ENCODE measurements at places on chromosomes 1 and 21.

GRCh38 chr21:43917515-43918384 lies 52.7 kb downstream of the AGPAT3 start:
- peak; percentile 11 for DNase-seq

DNA sequence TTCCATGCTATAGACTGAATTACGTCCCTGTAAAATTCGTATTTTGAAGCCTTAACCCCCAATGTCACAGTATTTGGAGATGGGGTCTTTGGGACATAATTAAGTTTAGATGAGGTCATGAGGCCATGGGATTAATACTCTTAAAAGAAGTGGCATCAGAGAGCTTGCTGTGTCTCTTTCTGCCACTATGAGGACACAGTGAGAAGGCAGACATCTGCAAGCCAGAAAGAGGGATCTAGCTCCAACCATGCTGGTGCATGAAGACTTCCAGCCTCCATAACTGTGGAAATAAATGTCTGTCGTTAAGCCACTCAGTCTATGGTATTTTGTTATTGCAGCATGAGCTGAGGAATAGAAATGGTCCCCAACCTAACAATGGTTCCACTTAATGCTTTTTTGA lies 99.0 kb downstream of the LTN1 start:
- DNase-seq = no peak

DNA sequence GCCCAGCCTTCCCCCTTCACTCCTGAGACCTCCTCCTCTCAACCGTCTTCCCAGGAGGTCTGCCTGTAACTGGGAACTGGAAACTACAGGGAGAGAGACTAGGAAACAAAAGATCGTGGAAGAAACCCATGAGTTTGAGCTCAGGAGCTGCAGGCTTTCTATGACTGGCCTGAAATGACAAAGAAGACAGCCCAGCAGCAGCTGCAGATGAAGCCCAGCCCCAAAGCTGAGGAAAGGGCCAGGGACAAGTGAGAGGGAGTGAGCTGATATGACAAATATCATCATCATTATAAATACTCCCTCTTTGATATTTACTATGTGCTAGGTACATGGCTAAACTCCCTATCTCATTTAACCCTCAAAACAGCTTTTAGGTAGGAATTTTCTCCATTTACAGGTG lies 142.6 kb upstream of the CTTNBP2NL start:
- DNase-seq = no peak

GRCh38 chr1:23745515-23745914 lies 2.2 kb downstream of the ELOA start:
- no peak for DNase-seq

DNA sequence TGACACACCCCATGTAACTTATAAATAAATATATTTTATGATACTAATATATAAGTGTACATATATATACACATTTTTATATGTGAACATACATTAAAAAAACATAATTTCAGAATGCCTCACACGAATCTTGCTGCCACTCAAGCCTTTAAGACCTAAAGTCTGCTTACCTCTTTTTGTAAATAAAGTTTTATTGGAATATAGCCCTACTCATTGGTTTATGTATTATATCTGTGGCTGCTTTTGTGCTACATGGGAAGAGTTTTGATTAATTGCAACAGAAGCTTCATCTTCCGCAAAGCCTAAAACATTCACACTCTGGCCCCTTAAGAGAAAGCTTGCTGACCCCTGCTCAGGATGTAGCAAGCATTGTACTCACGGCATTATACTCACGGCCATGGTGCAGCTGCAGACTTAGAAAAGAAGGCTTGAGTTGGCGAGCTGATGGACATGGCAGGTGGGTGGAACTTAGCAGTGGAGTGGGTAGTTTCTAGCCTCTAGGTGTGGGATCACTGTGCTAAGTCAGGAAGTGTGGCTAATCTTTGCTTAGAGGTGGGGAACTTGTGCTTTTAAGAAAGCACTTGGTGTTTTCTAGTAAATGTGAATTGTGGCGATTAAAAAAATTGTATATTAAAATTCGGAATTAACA lies 80.8 kb downstream of the DYRK1A start:
- no peak for DNase-seq

- DNase-seq = no peak
Observed at GRCh38 chr1:19385869-19386591, 73.9 kb downstream of the SLC66A1 start.

DNA sequence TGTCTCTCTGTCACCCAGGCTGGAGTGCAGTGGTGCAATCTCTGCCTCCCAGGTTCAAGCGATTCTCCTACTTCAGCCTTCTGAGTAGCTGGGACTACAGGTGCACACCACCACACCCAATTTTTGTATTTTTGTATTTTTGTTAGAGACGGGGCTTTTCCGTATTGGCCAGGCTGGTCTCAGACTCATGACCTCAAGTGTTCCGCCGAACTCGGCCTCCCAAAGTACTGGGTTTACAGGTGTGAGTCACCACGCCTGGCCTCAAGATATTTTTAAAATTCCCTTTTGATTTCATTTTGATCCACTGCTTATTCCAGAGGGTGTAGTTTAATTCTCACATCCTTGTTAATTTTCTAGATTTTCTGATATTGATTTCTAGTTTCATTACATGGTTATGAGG lies 3.8 kb downstream of the IFI44L start:
- DNase-seq = no peak

- DNase-seq = peak; percentile 68
Observed at GRCh38 chr1:180981596-180982387, 40.9 kb downstream of the STX6 start.

DNA sequence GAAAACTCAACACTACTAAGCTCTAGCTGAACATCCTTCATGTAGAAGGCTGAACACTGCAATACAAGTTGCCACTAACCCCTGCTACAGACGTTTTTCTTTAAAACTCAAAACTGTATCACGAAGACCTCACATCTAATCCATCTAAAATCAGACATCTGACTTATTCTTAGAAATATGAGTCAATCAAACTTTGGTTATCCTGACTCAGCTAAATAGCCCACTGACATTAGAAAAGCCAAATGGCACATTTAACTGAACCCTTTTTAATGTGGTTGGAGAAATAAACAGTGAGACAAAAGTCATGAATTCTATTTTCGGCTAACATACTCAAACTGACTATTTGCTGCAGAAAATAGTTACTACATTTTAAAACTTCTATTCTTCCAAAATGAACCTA lies 35.6 kb downstream of the WLS start:
- DNase-seq = no peak

DNA sequence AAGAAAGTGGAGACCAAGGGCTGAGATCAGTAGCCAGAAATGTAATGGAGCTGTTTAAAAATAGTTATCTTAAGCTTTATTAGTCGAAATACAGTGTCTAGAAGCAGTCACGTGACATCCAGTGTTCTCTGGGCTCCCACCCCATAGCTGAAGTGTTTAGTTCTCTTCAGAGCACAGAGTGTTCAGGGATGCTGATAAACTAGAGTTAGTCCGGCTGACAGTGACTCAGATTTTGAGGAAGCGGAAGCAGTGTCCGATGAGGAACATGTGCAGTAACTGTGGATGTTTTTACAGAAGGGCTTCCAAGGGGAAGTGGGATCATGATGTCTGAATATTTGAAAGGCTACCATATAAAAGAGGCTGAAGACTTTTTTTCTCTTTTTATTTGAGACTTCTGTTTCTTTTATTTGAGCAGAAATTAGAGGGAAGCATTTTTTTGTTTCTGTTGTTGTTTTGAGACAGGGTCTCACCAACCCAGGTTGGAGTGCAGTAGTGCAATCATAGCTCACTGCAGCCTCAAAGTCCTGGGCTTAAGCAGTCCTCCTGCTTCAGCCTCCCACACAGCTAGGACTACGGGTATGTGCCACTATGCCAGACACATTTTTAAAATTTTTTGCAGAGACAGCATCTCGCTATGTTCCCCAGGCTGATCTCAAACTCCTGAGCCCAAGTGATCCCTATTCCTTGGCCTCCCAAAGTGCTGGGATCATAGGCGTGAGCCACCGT lies 124.2 kb downstream of the GALNT2 start:
- no peak for DNase-seq

GRCh38 chr1:217089361-217090014 lies 366.3 kb upstream of the ESRRG start:
- no peak for DNase-seq

DNA sequence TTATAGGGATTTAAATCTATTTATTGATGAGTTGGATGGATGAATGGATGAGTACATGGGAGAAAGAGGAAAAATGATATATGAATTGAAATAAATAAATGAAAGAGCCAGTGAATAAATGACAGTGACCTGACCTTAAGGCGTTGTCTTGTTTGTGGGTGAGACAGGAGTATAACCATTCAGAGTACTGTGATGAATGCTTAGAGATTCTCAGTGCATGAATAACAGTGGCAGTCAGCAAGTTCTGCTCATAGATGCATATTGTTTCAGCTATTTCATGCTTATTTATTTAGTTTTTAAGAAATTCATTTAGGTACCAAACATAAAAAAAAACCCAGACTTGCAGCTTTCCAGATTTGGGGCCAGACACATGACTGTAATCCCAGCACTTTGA lies 116.4 kb downstream of the FGGY start:
- DNase-seq = no peak

DNA sequence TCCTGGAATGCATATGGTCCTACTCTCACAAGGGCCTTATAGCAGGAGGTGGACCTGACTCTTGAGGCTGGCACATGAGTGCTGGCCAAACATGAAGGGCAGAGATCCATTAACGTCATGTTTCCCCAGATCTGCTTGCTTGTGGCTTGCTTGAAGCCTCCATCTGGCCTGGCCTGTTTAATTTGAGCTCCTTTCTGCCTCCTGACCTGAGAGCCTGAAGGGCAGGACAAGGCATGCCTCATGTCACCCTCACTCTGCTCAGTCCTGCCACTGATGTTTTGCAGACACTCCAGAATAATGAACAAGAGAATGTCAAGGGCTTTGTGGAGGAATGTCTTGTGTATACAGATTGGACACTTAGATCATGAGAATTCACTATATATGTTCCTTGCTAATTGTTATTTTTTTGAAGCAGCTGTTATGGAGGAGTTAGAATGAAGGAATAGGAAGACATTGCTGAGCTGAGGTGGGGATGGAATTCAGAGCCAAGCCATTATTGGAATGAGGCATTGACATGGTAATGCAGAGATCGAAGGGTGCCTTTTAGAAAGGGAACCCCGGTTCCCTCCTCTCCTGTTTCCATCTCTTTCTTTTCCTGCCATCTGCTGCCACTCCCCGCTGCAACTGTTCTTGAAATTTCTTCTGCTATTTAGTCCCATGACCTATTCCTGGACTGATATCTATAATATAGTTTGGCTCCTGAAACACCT lies 457.0 kb upstream of the PROX1 start:
- no peak for DNase-seq

- no peak for DNase-seq
Observed at GRCh38 chr1:191343816-191344215, 814.4 kb upstream of the RGS18 start.

GRCh38 chr1:164660775-164661174 lies 101.8 kb downstream of the PBX1 start:
- DNase-seq = no peak

DNA sequence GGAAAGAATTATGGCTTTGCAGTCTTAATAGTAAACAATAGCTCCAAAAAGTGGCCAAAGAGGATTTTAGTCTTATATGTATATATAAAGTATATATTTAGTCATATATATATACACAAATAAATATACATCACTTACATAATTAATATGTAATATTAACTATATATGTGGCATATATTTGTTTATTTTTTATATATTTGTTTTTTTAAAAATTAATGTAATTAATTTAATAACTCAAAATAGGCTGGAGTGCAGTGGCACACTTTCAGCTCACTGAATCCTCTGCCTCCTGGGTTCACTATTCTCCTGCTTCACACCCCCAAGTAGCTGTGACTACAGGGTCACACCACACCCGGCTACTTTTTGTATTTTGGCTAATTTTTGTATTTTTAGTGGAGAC lies 532.6 kb downstream of the KCNT2 start:
- no peak for DNase-seq

DNA sequence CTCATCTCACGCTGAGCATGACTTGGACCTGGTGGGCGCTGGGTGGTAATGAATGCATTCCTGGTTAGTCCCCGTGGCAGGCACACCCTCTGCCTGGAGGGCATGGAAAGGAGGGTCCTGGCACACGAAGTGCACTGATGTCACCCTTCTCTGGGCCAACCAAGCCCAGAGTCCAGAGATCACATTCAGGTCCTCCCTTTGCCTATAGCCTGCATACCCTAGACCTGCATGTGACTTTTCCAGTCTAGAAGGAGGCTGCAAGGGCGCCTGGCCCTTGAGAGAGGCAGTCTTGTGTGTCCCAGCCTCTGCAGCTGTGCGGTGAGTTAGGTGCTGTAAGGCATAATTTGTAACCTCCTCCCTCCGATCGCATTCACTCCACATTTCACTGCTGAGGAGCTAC lies 22.1 kb downstream of the PADI2 start:
- DNase-seq = no peak

- no peak for DNase-seq
Observed at GRCh38 chr1:185864331-185864730, 130.1 kb downstream of the HMCN1 start.

DNA sequence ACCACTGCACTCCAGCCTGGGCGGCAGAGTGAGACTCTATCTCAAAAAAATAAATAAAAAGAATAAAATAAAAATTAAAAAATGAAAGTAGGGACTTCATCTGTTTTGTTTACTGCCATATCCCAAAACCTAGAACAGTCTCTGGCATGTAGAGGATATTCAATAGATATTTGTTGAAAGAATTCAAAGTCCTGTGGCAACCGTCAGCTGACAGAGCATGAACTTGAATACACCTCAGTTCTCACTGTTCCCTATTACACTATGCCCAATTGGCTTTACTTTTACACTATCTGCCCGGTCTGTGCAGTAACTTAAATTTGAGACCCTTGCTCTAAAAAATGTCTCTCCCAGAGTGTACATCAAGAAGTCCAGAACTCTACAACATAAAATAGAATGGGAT lies 46.2 kb downstream of the PRDX6 start:
- DNase-seq = no peak

GRCh38 chr1:4529446-4530165 lies 124.8 kb upstream of the AJAP1 start:
- DNase-seq = no peak

- DNase-seq = peak; percentile 42
Observed at GRCh38 chr1:206925106-206925736, 3.5 kb upstream of the FCMR start.

- DNase-seq = no peak
Observed at GRCh38 chr1:156177919-156178654, 15.8 kb upstream of the SLC25A44 start.

DNA sequence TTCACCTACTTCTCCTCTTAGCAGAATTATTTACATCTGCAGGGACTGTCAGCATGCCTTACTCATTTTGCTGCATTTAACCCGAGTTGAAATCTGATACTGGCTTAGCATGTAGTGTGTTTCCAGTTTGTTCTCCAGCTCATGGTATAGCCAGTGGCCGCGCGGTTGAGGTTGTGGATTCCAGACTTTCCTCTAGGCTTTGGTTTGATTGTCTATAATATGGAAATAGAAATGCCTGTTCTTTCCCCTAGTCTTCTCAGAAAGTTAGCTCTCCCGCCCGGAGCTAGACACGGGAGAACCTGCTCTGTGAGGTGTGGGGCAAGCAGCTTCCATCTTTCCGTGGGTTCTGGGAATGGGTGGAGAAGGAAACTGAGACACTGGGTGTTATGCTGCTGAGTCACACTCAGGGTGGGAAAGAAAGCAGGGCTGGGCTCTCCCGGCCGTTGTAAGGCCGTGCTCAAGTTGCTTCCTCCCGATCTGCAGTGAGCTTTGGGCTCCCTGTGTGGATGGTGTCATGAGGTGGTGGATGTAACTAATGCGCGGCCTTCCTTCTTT lies 206.8 kb upstream of the TMEM51 start:
- no peak for DNase-seq

All from T-helper 2 cell treated with Interferon-gamma antibody and Interleukin-4, amounts not matched to agents 5 μg/mL and 100 μg/mL, for 36 hours (primary cell).